ENCODE measurements at places on chromosomes 7 and 10.

GRCh38 chr7:116030651-116031276 is at the start of gene TFEC:
Gene TFEC (minus strand): TSS chr7:116030763. CDS start chr7:115984441, 46,322 bp downstream.
- DNase-seq = no peak

DNA sequence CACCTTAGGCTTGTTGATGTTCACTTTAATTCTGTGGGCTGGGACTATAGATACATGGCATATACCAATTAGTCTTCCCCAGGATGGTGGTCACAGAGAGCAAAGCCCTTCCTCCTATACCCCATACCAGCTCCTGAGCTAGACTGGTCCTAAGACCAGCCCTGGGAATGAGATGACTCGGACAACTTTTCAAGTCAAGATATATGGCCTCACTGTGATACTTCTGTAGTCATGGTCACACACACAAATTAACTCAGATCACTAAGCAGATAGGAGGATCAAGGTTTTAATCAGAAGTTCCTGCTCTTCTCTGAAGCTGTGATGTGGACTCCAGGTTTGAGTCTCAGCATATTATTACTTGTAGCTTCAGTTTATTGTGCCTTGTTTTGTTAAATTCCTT is 53.1 kb downstream of the SLK start:
- no peak for DNase-seq

DNA sequence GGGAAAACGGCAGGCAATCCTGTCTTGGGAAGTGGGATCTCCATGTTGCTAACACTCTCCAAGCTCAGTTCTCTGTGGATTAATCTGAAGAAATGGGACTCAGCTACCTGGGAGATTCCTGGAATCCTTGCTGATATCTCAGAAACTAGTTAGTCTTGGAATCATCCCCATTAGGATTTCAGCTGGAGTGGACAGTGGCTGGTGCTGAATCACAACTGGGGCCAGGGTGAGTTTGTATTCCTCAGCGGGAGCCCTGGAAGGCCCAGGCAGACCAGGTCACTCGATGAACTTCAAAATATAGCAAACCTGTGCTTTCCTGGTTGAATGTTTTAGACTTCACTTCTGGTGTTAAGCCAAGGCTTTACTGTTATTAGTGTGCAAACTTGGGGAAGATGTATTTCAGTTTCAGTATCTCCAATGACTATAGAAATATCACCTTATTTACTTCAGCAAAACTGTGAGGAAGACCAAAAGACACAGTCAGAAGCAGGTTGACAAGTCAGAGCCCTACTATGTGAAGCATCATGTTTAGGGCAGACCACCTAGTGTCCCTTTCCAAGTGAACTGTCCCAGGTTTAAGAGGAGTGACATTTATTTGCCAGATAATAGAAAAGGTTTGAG is 126.1 kb downstream of the AOAH start:
- no peak for DNase-seq

- DNase-seq = no peak
These were observed 510.5 kb downstream of the CCSER2 start for GRCh38 chr10:84838851-84839250.

DNA sequence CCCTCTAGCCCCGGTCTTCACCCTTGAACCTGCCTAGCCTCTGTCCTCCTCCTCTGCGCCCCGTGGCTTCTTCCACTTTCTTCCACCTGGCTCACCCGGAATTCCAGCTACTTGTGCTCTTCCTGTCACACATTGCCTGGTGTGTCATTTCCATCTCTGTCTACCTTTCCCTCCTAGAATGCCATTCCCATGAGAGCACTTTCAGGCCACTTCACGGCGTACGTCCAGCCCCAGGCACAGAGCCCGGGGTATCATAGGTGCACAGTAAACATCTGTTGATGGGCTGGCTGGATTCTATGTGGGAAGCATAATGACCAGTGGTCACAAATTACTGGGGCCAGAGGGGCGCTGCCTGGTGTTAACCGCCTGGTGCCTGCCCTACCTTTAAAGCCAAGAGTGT is 161.3 kb downstream of the CUX1 start:
- DNase-seq = no peak

- DNase-seq = no peak
These were observed 295.8 kb upstream of the LRRTM3 start for GRCh38 chr10:66629996-66630395.

All from activated CD8-positive, alpha-beta memory T cell treated with anti-CD3 and anti-CD28 coated beads for 4 hours (primary cell).